ENCODE measurements at places on chromosomes 5 and 9.

DNA sequence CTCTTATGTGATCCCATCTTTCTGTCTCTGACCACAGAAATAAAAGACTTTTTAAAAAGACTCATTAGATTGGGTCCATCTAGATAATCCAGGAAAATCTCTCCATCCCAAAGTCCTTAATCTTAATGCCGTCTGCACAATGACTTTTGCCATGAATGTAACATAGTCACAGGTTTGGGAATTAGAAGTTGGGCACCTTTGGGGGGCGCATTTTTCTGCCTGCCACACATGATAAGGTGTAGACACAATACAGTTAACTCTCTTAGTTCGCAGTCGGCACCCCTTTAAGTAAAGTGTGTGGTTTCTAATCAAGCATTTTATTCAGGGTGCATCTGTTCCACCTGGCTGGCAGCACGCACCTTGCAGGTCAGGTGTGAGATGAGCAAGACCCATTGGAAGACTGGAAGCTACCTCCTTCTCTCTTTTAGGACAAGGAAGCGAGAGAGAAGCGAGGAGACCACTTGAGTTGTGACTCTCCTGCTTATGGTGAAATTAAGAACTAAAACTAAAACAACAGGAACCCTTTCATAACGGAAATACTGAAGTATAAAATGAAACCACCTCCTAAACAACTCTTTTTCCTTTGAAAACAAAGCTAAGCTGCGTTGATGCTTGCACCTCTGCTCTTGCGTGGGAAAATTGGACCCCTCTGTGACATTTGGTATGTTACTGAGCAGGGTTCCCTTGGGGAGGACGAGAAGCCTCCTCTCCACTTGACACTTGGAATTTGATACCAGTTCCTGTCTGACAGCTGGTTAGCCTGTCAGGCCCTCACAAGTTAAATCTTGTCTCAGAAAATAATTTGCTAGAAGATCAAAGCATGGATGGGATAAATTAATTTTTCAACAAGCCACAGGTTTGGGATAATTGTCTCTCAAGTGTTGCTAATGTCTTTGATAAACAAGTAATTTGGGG is 304.6 kb upstream of the DMRT1 start:
- no peak for DNase-seq

DNA sequence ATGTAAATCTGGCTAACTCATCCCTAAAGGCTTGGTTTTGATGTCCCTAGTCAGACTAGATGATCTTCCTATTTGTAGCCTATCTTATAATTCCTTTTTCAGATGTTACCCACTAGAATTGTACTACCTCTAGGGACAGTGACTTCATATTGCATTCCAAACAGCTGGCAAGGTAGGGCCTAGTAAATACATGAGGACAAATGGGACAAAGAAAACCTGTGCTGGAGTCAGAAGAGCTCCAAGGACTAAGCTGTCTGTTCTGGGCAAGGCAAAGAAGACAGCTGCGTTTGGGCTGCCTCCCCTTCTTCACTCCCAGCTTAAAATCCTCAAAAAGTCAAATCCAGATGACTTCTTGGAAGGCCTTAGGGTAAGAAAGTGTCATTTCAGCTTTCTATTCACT is 10.0 kb downstream of the DMXL1 start:
- DNase-seq: no peak

DNA sequence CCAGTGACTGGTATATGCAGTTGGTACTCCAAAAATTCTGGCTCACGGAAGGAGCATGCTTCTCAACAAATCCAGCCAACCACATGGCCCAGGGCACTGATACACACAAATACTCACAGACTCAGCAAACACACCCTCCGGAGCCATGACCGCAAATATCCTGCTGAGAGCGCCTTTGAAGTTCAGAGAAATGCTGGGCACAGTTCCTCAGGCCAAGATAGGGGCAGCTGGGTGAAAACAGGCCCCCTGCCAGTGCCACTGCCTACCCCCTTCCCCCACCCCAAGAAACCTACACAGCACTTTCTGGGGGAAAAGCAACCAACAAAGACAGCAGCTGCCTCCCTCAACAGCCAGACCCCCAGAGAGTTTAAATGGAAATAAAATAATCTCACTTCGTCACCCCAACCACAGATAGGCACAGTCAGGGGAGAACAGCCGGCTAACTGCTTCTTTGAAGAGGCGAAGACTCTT is 120.0 kb downstream of the C5orf15 start:
- DNase-seq: no peak

DNA sequence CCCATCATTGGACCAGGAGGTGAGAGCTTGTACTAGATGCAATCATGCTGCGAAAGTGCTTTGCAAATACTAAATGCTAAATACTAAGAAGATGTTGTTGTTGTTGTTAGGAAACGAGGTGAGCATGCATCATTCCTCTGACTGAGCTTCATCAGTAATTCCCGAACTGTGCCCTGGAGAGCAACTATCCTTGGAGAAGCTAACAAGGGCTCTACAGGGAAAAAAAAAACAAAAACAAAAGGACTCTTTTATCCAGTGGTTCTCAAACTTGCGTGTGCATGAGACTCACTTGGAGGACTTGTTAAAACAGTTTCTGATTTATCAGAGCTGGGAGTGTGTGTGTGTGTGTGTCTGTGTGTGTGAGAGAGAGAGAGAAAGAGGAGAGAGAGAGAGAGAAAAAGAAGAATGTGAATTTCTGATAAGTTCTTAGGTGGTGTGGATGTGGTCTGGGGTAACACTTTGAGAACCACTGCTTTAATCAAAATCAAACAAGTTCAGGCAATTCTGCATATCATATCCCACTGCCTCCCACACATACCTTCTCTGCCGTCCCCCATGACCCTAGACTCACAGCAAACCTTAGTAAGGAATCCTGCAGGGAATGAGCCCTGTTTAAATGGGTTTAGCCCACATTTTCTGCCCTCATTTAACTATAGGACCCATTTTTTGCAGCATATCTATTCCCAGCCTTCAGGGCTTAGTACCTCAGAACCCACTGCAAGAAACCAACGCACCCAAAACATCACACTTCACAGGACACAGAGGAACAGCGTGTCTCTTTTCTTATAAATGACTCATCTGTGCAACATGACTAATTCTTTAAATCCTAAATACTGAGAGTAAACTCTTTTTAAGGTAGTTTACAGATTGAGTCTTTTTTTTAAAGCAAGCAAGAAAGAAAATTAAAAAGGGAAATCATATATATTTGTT is 48.9 kb downstream of the PDE6A start:
- DNase-seq: no peak

GRCh38 chr9:80366626-80367025 is 794.9 kb downstream of the TLE4 start:
- DNase-seq: no peak

- no peak for DNase-seq
These were observed 4.1 kb downstream of the CFAP95 start for GRCh38 chr9:69824499-69825252.

- no peak for DNase-seq
These were observed 23.5 kb downstream of the PCSK5 start for GRCh38 chr9:75914002-75914401.

DNA sequence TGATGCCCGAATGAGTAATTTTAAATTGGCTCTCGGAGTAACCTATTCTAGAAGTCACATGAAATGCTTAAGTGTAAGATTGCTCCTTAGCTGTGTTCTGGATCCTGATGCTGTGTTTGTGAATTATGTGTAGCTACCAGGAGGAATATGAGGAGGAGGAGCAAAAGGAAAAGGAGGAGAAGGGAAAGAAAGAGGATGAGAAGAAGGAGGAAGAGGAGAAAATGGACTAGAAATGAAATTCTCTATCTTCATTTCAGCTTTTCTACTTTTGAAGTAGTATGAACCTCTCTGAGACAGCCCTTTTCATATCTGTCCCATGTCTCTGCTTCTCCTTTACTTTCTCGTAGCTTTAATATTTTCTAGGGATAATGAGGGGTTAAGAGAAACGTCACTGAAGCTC is 119.4 kb upstream of the ACTBL2 start:
- DNase-seq: no peak

DNA sequence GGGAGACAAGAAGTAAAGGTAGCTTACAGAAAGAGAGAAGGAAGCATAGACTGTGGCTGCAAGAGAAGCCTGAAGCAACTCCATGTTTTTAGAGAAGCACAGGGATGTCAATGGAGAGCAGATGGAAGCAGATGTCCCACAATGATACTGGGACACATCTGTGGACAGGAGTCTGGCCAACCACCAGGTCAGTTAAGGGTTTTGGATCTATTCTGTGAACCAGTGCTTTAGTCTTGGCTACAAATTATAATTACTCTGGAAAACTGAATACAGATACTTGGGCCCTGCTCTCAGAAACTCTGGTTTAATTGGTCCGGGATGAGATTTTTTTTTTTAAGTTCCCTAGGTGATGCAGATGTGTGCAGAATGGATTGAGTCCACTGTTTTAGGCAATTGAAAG is 592.8 kb downstream of the CSNK1G3 start:
- DNase-seq: no peak

DNA sequence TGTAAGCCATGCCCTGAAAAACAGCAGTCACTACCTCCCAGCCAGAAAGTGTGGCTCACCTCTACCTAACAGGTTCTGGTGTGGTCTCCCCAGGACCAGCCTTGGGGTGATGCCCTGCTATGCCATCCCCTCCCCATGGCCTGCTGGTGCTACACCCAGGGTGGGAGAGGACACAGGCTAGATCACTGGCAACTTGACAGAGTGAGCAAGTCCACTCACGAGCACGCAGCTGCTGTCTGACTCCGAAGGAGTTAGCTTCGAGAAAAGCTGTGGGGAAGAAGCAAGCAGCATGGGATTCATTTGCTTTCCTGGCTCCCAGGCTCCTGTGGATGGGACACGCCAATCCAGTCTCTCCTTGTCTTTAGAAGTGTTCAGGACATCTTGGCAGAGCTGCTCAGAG is 102.2 kb downstream of the COL5A1 start:
- DNase-seq: no peak

GRCh38 chr5:181260720-181261319 is at the start of gene TRIM52:
Gene TRIM52, minus strand, starts transcription at chr5:181261143. Its CDS starts 330 bp downstream, at chr5:181260813.
- DNase-seq: peak; percentile 89

DNA sequence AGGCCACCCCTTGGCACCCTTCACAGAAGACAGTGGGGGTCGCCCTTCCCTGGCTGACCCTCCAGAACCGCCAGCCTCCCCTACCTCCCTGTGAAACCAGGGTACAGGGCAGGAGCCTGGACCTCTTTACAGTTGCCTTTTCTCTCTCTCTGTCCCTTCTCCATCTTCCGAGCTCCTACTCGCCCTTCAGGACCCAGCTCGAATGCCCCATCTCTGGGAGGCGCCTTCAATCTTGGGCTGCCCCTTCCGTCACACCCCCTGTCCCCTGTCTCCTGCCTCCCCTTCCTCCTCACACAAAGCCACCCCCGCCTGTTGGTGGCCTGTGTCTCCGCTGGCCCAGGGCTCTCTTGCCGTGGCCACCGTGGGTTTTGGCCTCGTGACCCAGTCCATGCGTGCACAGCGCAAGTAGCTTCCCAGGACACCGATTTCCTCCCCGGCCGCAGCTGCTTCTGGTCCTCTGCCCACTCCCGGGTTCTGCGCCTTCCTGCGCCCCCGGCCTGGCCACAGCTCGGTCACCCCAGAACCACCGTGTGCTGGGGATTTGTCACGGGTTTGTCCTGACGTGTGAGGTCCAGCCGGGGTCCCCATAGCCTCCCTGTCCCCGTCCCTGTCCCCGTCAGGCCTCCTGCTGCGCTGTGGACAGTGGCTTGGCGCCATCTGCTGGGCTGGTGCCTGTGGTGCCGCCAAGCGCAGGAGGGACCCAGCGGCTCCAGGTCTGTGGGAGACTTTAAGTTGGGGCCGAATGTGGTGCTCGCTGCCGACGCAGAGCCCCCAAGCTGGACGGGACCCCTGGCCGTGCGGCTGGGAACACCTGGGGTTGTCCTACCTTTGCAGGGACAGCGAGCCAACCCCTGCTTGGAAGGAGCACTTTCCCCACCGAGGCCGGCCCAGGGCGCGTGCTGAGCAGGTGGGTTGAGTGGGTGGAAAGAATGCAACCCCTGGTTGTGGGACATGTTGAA is 4.0 kb upstream of the TMEM250 start:
- DNase-seq: peak; percentile 69

- DNase-seq: no peak
These were observed 209.3 kb downstream of the ROR2 start for GRCh38 chr9:91740701-91741100.

DNA sequence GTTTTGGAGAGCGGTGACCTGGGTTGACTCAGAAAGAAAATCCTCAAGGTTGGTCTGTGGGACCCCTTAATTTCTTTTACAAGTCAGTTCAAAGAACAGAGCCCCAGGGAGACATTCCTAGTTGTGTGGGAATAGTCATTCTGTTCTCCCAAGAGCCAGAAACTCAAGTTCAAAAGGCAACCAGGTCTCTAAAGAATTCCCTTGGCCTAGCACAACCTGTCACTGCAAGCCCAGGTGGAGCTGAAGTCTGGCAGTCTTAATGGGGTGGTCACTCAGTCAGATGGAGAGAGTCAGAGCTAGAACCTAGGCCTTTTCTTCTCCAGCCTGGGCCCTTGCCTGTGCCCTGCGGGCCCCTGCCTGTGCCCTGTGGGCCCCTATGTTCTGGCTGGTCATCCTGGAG is 37.5 kb upstream of the CDKN2AIPNL start:
- no peak for DNase-seq

GRCh38 chr9:81417941-81418340 is 271.4 kb downstream of the TLE1 start:
- DNase-seq: no peak

GRCh38 chr5:173763410-173763809 is 124.7 kb upstream of the CPEB4 start:
- DNase-seq: no peak

GRCh38 chr5:10607666-10608073 is 43.8 kb downstream of the ANKRD33B start:
- DNase-seq: no peak

DNA sequence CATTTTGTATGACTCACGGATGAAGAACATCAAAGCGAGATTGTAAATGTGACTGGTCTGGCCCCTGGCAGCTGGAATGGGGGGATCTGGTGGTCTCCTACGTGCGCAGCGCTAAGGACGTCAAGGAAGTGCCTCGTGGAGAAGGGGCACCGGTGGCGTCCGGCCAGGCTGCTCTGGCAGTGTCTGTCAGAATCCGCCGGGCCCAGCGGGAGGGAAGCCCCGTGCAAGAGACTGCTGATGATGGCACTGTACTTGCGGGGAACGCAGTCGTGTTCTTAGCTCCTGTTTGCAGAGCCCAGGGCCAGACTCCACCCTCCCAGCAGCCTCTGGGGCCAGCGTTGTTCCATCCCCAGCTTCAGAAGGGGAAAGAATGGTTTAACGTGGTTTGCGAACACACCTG is 75.5 kb downstream of the COL5A1 start:
- no peak for DNase-seq

DNA sequence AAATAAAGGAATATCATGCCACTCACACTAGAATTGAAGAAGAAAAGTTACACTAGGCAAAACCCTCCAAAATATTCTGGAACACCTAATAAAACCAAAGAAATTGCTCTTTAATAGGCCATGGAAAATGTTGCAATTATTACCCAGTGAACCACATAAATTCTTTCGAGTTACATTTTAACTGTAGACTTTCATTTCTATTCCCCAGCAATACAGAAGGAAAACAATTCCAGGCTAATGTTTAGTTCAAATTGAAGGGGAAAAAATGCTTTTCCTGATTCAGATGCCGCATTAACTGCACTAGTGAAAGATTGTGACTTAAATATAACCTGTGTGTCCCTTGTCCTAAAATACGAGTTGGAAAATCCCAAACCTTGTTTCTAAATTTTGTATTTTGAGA is 439.3 kb upstream of the ADAMTS16 start:
- DNase-seq: no peak

- DNase-seq: no peak
These were observed 51.5 kb downstream of the RCL1 start for GRCh38 chr9:4844056-4844838.

Measured in HEK293T (cell line).